ENCODE measurements at places on chromosomes 16 and 17.

- DNase-seq = no peak
Measured at GRCh38 chr16:21222495-21223337, 10.8 kb upstream of the ANKS4B start.

DNA sequence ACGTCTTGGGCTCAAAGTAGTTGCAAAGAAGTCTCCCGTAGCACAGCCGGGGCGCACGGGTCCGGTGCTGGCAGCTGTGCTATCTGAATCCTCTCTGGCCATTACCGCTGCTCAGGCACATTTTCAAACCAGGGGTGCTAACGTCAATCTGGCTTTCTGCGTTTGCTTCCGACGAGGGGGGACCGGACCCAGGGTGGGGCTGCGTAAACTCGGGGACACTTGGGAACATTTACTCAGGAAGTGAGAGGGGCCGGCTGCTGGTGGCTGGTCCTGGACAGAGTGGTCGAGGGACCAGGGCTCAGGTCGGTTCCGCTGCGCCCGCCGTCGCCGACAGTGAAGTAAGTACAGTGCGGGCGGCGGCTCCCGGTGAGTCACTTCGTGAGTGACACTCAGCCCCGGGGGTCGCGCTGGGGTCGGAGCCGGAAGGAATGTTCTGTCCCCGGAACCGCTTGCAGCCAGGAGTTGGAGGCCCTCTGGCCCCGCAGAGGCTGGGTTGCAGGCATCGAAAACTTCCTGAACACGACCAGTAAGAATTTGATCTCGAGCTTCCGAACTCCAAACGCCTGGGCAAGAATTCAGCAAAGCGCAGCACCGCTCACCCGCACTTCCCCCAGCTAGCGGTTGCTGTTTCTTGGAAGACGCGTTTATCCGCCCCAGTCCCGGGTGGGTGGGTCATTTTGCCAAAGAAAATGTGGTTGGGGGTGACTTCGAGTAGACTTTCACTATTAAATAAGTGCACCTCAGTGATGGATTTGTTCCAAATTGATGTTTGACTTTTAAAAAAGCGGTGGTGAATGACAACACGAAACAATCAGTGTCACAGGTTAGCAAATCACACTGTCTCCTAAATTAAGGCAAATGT lies 1.4 kb upstream of the HS3ST3B1 start:
- DNase-seq = peak; percentile 73

- no peak for DNase-seq
Measured at GRCh38 chr16:70378869-70379493, 32.3 kb downstream of the DDX19A start.

DNA sequence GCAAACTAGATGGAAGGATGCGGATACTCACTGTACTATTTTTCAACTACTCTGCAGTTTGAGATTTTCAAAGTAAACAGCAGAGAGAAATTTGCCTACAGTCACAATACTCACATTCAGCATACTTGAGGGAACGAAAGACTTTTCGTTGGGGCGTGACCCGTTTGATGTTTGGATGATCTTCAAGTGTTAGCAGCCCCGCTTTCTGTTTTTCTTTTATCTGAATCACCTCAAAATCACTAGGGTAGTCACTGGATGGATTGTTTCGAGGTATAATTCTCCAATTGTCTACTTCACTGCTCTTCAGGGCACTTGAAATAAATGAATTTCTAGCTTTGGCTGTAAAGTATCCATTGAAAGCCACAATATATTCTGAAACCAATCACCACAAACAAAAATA lies 17.8 kb downstream of the MBTPS1 start:
- no peak for DNase-seq

GRCh38 chr16:50821586-50821985 lies 79.7 kb downstream of the CYLD start:
- no peak for DNase-seq

DNA sequence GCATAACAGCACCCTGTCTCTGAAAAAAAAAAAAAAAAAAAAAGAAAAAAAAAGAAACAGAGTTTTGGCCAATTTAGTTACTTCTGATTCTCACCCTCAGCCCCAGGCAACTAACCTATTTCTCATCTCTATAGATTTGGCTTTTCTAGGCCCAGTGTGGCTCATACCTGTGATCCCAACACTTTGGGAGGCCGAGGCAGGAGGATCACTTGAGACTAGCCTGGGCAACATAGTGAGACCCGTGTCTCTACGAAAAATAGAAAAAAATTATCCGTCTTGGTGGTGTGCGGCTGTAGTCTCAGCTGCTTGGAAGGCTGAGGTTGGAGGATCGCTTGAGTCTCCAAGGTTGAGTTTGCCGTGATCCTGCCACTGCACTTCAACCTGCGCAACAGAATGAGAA lies 8.7 kb downstream of the RPS6KB1 start:
- no peak for DNase-seq

- DNase-seq = peak; percentile 80
Measured at GRCh38 chr16:30949650-30950515, 1.0 kb downstream of the ORAI3 start.
